ENCODE measurements at places on chromosomes 16 and 17. TPM values are rescaled to one million over a fixed set of nuclear protein-coding genes. Genes with fewer than 3 reads are reported as not detected.
A peak's percentile ranks its signal among the peaks of the same experiment; 100 is the strongest.

DRC7 gene
- total RNA-seq, result not detected

GRCh38 chr16:84836234-84836647 lies 16.5 kb downstream of the CRISPLD2 start:
- no peaks in the 10 kb centered on the region for H3K27me3 ChIP-seq
- H3K4me1 ChIP-seq, result no peaks in the 10 kb centered on the region
- DNase-seq, result no peak
- H3K27ac ChIP-seq, result no peak overlapping the region
- no peaks in the 10 kb centered on the region for H3K36me3 ChIP-seq

GRCh38 chr16:17936766-17937402 lies 399.7 kb downstream of the NPIPA8 start:
- no peak for DNase-seq
- no peaks in the 10 kb centered on the region for H3K27me3 ChIP-seq
- no peaks in the 10 kb centered on the region for H3K36me3 ChIP-seq
- H3K27ac ChIP-seq, result no peak overlapping the region
- H3K4me3 ChIP-seq, result no peak overlapping the region

GLP2R gene
- total RNA-seq, result not detected

NPB gene
- total RNA-seq, result not detected

- H3K4me3 ChIP-seq, result no peak overlapping the region
- no peak overlapping the region for H3K27ac ChIP-seq
- peaks cover 29% of the 10 kb centered on the region for H3K4me1 ChIP-seq
Measured at GRCh38 chr16:27404163-27404823, 2.3 kb downstream of the IL21R start.

DNA sequence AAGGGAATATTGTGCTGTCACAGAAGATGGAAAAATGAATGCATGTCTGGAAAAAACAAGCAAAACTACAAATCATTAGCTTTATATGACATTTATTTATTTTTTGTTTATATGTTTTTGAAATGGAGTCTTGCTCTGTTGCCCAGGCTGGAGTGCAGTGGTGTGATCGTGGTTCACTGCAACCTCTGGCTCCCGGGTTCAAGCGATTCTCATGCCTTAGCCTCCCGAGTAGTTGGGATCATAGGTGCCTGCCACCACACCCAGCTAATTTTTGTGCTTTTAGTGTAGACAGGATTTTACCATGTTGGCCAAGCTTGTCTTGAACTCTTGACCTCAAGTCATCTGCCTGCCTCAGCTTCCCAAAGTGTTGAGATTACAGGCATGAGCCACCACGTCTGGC lies 8.5 kb downstream of the NDE1 start:
- H3K36me3 ChIP-seq, result peaks cover 4% of the 10 kb centered on the region
- no peak overlapping the region for H3K27ac ChIP-seq
- no peak for DNase-seq

UBE2Z gene
- total RNA-seq, result 47.1 TPM

- no peak overlapping the region for H3K4me3 ChIP-seq
- no peak for DNase-seq
- H3K27ac ChIP-seq, result no peak overlapping the region
- peaks cover 12% of the 10 kb centered on the region for H3K4me1 ChIP-seq
- no peaks in the 10 kb centered on the region for H3K36me3 ChIP-seq
- no peaks in the 10 kb centered on the region for H3K27me3 ChIP-seq
Measured at GRCh38 chr17:68399638-68400403, 57.5 kb downstream of the WIPI1 start.

DNA sequence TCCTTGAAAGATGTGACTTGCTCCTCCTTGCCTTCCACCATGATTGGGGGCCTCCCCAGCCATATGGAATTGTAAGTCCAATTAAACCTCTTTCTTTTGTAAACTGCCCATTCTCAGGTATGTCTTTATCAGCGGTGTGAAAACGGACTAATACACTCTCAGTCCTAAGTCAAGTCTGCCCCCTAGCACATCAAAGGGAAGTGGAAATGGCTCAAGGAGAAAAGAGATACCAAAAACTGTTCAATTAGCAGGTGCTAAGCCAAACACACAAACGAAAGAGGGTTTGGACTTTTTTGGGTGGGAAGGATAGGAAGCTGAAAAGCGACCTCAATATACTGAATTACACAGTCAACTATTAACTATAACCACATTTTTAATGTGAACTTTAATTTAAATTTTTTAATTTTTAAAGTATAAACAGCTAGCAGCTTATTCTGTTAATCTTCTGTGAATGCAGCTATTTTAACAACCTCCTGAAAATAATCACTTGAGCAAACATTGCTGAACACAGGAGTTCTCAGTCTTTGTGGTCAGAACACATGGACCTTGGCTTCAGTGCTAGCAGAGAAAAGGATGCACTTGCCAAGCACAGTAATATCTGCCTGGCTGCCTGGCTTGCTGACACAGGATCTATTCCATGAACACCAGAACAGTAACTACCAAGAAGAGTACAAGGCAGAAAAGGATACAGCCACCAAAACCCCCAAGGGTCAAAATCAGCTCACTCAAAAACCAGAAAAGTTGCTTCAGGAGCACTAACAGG lies 10.9 kb downstream of the ZNF18 start:
- no peak overlapping the region for H3K4me3 ChIP-seq
- no peak overlapping the region for H3K27ac ChIP-seq
- no peaks in the 10 kb centered on the region for H3K4me1 ChIP-seq
- DNase-seq, result no peak

GRCh38 chr16:86410081-86410480 lies 100.2 kb upstream of the FOXF1 start:
- H3K4me1 ChIP-seq, result no peaks in the 10 kb centered on the region
- H3K36me3 ChIP-seq, result no peaks in the 10 kb centered on the region
- no peaks in the 10 kb centered on the region for H3K27me3 ChIP-seq
- no peak overlapping the region for H3K27ac ChIP-seq
- H3K4me3 ChIP-seq, result no peak overlapping the region
- peak; percentile 12 for DNase-seq

USP43 gene
- 0.25 TPM for total RNA-seq

SMIM36 gene
- not detected for total RNA-seq

- H3K36me3 ChIP-seq, result no peaks in the 10 kb centered on the region
- H3K4me1 ChIP-seq, result no peaks in the 10 kb centered on the region
- H3K27ac ChIP-seq, result no peak overlapping the region
- no peak for DNase-seq
- no peak overlapping the region for H3K4me3 ChIP-seq
Measured at GRCh38 chr16:12672986-12673385, 130.7 kb downstream of the CPPED1 start.

- no peaks in the 10 kb centered on the region for H3K36me3 ChIP-seq
- H3K27ac ChIP-seq, result no peak overlapping the region
- no peak for DNase-seq
- no peak overlapping the region for H3K4me3 ChIP-seq
Measured at GRCh38 chr16:47712276-47713224, 251.4 kb downstream of the PHKB start.

- no peaks in the 10 kb centered on the region for H3K27me3 ChIP-seq
- peak overlapping the region; percentile 92 for H3K27ac ChIP-seq
- H3K36me3 ChIP-seq, result no peaks in the 10 kb centered on the region
- peak; percentile 47 for DNase-seq
- H3K4me3 ChIP-seq, result peak overlapping the region; percentile 73
- peaks cover 37% of the 10 kb centered on the region for H3K4me1 ChIP-seq
Measured at GRCh38 chr16:89113152-89113547, 19.5 kb downstream of the ACSF3 start.

DNA sequence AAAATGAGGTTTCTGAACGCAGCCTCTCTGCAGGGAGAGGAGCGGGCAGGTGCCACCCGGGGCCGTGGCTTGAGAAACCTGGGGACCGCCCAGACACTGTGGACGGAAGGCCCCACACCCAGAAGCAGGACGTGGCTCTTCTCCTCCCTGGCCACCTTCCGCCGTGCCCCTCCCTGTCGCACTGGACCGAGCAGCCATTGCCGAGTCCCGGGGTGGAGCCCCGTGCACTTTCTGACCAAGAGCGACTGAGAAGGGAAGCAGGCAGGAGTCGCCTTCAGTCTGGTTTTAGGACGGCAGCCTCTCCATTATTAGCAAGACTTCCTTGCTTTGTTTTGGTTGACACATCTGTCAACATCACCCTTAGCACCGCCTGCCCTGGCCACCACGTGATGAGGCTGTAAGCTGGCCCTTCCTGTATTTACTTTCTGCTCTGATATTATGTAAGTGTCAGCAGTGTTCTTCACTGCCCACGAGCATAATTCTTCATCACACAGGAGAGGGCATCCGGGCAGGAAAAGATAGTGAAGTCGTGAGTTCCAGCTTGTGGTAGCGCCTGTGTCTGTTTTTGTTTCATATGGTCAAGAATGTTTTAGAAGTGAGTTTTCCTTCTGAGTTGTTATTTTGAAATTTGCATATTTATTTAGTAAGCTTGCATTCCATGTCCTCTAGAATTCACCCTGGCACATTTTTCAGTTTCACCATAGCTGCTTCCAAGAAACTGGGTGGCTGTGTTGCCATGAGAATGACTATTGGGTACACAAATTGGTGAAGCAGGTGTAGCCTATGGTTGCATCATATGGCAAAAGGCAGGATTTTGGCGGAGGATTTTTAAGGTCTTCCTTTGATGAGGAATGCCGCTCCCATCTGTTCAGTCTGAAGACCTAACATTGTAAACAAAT lies 1.0 kb downstream of the HERPUD1 start:
- peak; percentile 69 for DNase-seq
- no peaks in the 10 kb centered on the region for H3K27me3 ChIP-seq
- peaks cover 44% of the 10 kb centered on the region for H3K36me3 ChIP-seq
- peaks cover 69% of the 10 kb centered on the region for H3K4me1 ChIP-seq
- H3K27ac ChIP-seq, result peak overlapping the region; percentile 91
- peak overlapping the region; percentile 92 for H3K4me3 ChIP-seq

SDR42E1 gene
- total RNA-seq, result 4.4 TPM

DNA sequence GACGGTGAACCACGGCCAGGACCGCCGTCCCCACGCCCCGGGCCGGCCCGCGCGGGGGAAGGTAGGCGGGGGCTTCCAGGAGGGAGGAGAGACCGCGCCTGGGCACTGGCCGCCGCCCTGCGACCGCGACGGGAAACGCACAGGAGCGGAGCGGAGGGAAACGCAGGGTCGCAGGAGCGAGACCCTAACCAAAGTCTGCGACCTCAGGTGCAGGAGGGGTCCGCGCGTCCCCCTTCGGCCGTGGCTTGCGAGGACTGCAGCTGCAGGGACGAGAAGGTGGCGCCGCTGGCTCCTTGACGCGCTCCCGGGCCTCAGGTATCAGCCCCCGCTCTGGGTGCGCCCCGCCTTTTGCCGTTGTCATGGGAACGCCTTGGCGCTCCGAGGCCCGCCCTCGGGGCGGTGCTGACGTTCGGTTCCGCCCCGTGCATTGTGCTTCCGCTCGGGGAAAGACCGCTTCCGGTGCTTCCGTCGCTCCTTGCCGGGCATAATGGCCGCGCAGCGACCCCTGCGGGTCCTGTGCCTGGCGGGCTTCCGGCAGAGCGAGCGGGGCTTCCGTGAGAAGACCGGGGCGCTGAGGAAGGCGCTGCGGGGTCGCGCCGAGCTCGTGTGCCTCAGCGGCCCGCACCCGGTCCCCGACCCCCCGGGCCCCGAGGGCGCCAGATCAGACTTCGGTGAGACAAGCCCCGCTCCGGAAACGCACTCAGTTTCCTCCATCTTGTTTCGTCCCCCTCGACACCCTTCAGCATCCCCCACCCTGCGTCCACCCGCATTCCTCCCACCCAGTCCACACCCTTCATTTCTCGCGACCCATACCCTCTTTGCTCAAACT lies at the start of gene OVCA2:
Gene OVCA2, plus strand, starts transcription at position 462 of the 829 bp plus-strand sequence. Its CDS starts 26 bp downstream, at position 488.
- peaks cover 17% of the 10 kb centered on the region for H3K36me3 ChIP-seq
- H3K27ac ChIP-seq, result peak within 1 kb of the TSS; percentile 45
- peak within 1 kb of the TSS; percentile 95 for H3K4me3 ChIP-seq
- DNase-seq, result peak; percentile 99
- peaks cover 34% of the 10 kb centered on the region for H3K4me1 ChIP-seq
- H3K27me3 ChIP-seq, result no peaks in the 10 kb centered on the region

TPSB2 gene
- not detected for total RNA-seq

FAM117A gene
- total RNA-seq, result not detected

- H3K27me3 ChIP-seq, result no peaks in the 10 kb centered on the region
- no peak for DNase-seq
- H3K27ac ChIP-seq, result no peak overlapping the region
- no peak overlapping the region for H3K4me3 ChIP-seq
Measured at GRCh38 chr17:50207792-50208567, 6.5 kb upstream of the COL1A1 start.

GRCh38 chr17:47987240-47987835 lies 16.4 kb downstream of the CDK5RAP3 start:
- no peak overlapping the region for H3K4me3 ChIP-seq
- no peak for DNase-seq
- no peak overlapping the region for H3K27ac ChIP-seq
- H3K4me1 ChIP-seq, result peaks cover 18% of the 10 kb centered on the region
- peaks cover 11% of the 10 kb centered on the region for H3K36me3 ChIP-seq
- H3K27me3 ChIP-seq, result no peaks in the 10 kb centered on the region

RDM1 gene
- total RNA-seq, result 9.7 TPM

GRCh38 chr16:26569793-26570192 lies 496.9 kb upstream of the C16orf82 start:
- no peak overlapping the region for H3K27ac ChIP-seq
- DNase-seq, result peak; percentile 52

- peaks cover 6% of the 10 kb centered on the region for H3K4me1 ChIP-seq
- no peak for DNase-seq
- H3K36me3 ChIP-seq, result no peaks in the 10 kb centered on the region
- H3K27ac ChIP-seq, result no peak overlapping the region
- no peak overlapping the region for H3K4me3 ChIP-seq
Measured at GRCh38 chr16:47626246-47626645, 165.1 kb downstream of the PHKB start.

OSGIN1 gene
- not detected for total RNA-seq

- H3K27me3 ChIP-seq, result no peaks in the 10 kb centered on the region
- H3K27ac ChIP-seq, result no peak overlapping the region
- no peaks in the 10 kb centered on the region for H3K4me1 ChIP-seq
- no peak for DNase-seq
- no peak overlapping the region for H3K4me3 ChIP-seq
Measured at GRCh38 chr16:3289998-3290673, 6.8 kb downstream of the ZNF263 start.

DNAAF8 gene
- total RNA-seq, result 0.22 TPM

Measured in Karpas-422 (cell line).